Stimulated activated CD8-positive, alpha-beta memory T cell treated with anti-CD3 and anti-CD28 coated beads, Interleukin-15, amount 100 ng/mL, for 24 hours (primary cell): ENCODE measurements at places on chromosomes 11 and 22.

DNA sequence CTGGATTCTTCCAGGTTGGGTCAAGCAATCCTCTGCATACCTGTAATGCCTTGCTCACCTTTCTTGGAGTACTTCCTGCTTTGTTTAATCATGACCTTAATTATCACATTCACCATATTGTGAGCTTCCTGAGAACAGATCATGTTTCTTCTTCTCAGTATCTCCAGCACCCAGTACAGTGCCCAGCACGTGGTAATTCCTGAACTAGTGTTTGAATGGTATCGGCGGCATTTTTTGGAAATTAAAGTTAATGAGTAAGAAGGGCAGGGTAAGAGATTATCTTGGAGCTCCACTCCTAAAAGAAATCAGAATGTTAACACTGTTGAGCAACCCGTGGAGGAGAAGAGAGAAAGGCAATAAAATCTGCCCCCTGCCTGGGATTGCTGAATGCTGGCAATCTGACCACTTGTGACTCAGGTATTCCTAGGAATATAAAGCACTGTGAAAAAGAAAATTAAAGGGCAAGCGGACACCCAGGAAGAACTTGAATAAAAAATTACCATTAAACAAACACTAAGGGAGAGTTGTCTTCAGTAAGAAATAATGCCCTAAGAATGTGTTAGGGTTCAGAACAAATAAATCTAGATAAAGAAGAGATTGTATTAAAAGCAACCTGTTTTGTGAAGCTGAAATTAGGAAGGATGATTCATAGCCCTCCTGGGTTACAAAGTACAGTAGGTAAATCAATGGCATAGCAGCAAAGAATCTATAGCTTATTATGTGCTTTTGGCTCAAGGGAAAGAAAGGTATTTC, 92.9 kb downstream of the PDHX start:
- no peak for DNase-seq

DNA sequence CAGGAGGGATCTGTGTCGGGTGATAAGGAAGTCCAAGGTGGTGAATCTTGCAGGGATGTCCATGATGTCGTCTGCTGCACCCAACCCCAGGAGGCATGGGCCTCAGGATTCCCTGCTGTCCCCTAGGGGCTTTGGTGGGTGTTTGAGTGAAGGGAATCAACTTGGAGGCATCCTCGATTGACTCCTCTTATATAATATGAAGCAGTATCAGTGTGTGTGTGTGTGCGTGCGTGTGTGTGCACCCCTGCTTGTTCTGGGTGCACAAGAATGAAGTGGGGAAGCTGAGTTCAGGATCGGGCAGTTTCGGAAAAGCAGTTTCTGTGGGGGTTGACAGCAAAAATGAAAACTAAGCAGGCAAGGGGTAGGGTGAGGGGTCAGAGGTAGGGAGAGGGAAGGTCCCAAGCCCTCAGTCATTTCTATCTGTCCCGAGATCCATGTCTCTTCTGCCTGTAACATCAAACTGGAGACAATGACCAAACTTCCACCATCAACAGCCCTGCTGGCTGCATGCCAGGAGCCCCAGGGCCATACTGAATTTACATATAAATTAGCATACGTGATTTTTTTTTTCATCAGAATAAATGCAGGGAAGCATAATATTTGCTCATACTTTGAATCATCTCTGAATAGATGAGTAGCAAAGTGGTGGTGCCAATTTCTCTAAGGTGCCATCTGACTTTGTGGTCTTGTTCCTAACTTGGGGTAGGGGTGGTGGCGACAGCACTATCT, 2.0 kb downstream of the NTM start:
- no peak for DNase-seq

GRCh38 chr11:35515224-35515623, 10.2 kb downstream of the PAMR1 start:
- no peak for DNase-seq

DNA sequence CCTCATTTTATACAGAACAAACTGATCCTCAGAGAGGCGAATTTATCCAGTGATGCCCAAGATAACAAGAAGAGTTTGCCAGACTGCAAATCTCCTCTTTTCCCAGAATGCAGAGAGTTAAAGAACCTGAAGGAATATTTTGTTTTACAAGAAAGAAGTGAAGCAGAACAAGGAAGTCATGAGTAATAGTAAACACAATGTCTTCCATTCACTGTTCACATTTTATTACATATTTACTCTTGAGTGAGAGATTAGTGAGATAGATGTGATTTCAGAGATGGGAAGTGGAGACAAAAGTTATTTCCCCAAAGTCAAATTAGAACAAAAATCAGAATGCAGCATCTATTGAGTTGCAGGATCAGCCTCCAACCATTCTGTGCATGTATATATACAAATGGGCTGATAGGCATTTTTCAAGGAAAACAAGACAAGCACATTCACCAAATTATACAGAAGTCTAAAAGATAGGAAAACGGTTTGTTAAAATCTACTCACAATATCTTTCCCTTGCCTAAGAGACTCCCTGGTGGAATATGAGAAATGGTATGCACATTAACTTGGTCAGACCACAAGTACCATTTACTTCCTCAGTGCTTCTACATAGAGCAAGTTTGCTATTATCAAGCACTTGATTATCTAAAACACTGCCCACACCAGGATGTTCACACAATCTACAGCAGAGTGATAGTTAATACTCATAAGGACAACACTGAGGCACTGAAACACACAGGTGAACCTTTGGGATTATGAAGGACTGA, 12.0 kb downstream of the GUCY1A2 start:
- no peak for DNase-seq

DNA sequence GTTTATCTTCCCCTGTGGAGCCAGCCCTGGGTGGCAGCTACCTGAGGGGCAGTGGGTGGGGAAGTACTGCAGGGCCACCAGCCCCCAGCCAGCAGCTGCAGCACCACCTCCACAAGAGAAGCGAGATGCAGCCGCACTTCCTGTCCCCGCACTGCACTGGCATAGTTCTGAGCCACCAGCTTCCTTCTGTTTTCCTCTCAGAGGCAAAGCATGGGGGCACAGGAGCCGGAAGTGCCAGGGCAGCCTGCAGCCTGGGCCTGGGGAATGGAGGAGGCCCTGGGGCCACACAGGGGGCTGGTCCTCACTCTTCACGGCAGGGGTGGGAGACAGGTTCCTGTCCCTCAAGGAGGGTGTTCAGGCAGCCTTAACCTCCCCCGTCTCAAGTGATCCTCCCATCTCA, 11.9 kb upstream of the SH3BP1 start:
- no peak for DNase-seq

DNA sequence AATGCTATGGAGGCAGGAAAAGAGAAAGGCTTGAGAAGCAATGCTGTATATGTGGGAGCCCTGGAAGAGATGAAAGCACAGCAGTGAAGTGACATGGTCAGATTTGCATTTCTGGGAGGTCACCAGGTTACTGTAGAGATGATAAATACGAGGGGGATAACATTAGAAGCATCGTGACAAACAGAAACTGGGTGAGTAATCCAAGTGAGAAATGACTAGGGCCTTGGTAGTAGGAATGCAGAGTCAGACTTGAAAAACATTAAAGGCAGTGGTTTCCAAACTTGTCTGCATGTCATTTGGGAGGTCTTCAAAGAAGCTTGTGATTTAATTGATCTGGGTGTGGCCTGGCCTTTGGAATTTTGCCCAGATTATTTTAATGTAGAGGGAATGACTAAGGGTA, 43.9 kb downstream of the CCDC34 start:
- no peak for DNase-seq

GRCh38 chr11:76944225-76944624, 83.5 kb downstream of the ACER3 start:
- DNase-seq, result no peak

DNA sequence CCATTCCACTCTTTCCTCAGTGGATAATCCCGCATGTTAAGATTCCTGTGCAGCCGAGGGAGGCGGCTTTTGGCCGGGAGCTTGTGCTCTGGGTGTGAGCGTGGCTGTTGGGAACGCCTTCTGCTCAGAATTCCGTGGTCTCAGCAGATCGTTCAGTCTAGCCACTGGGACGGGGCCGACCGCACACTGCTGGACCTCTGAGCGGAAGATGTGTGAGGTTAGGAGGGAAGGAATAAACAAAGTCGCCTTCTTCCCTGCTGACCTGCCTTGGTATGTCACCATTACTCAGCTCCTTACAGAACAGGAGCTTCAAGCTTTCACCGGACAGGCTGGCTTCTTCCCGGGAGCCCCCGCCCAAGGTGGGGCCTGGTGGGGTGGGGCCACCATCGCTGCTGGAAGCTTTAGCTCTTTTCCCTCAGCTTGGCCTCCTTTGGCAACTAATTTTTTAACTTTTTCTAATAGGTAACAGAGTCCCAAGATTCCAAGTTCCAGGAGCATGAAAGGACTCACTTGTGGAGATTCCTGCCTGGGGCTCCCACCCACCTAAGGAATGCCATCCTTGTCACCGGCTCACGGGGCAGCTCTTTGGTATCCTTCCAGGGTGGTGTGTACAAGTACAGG, 22.5 kb upstream of the SEPTIN5 start:
- DNase-seq, result no peak

DNA sequence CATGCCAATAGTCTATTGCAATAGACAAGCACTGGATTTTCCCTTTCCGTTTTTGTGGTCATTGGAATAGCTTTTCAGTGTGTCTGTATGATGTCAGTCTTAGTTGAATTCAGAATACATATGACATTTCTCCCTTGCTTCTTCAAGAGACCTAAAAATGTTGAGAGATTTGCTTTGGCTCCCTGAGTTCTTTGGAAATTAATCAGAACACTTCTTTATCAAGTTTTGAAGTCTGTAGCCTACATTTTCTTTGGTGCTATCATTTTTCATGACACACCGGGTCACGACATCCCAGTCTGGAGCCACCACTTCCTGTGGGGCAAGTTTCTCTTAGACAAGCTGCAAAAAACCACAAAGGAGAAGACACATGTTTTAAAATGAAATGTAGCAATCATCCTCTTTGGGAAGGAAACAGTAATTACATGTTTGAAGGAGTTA, 847.1 kb downstream of the OPCML start:
- no peak for DNase-seq

DNA sequence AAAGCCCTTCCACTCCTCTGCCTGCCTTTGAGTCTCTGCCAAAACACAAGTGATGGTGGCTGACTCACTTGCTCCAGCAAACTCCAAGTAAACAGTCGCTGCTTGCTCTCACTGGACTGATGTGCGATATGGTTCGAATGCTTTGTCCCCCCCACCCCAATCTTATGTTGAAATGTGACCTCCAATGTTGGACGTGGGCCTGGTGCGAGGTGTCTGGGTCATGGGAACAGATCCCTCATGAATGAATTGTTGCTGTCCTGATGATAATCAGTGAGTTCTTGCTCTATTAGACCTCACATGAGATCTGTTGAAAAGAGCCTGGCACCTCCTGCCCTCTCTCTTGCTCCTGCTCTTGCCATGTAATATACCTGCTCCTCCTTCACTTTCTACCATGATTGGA, 747.9 kb downstream of the OPCML start:
- no peak for DNase-seq

DNA sequence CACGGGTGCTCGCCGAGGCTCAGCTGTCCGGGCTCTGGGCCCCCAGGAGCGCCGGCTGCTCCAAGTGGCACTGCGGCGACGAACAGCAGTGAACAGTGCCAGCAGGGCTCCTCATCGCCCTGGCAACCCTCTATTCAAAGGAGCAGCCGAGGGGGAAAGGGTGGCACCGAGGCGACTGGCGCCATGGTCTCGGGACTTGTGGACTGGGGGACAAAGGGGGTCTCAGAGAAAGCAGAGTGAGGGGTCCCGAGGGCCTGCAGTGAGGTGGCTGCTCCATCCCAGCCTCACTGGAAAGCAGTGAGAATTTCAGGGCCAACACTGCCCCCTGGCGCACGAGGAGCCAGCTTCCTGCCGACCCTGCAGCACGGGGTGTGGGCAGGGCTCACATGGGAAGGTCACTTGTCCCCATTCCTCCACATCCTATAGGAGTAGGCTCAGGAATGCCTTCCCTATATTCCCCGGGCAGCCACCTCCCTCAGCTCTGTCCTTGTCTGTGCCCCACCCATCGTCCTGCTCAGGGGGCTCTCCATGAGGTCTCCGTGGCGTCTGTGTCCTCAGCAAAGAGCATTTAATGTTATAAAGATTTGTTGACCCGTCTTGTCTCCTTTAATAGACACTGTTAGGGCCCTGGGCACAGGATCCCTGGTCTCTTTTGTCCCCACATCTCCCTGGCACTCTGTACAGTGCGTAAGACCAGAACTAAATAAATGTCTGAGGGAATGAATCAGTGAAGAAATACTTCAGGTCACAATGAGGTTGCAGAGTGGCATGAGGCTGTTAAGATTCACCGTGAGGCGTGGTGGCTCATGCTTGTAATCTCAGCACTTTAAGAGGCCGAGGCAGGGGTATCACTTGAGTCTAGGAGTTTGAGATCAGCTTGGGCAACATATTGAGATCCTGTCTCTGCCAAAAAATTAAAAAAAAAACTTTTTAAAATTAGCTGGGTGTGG, 26.4 kb downstream of the LRFN4 start:
- peak; percentile 37 for DNase-seq

- no peak for DNase-seq
These were observed 83.0 kb downstream of the PDHX start for GRCh38 chr11:34999453-34999852.

DNA sequence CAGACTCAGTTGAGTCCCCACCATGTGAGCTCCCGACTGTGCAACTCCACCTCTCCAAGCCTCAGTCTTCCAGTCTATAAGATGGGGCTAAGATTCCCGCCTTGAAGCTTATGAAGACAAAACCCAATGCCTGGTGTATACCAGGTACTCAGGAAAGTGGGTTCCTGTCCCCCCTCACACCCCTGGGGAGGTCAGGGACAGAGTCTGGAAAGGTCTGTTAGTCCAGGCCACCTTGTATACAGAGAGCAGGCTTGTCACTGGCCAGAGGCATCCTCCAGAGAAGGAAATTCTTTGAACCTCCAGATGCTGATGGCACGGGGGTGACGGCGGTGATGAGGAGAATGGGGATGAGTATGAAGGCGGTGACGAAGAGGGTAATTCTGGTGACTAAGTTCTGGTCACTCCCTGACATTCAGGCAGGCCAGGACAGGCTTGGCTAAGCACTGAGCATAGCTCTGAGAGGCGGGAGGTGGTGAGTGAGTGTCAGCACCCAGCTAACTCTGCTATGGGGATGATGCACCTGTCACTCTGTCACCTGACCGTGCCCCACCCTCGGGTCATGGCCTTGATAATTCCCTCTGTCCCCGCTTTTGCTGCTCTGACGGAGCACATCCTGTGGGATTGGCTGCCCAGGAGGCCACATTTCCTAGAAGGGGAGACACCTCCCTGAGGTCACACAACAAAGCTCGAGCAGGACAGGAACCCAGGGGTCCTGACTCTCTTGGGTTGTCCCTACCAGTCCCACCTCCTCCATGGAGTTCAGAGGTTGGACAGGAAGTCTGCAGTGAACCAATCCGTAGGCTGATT, 30.9 kb upstream of the CSNK1E start:
- DNase-seq, result no peak

DNA sequence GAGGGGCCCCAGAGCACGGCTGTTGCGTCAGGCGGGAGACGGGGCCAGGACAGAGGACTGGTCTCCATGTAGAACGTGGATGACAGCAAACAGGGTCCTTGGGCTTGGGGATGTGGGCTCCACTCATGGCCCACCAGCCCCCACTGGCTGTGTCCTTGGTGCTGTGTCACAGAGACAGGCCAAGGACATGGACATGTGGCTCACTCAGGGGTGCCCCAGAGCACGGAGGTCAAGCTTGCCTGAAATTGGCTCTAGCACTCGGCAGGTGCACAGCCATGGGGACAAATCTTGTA, 14.4 kb downstream of the FADS2 start:
- DNase-seq, result no peak
